Activated CD4-positive, alpha-beta T cell treated with anti-CD3 and anti-CD28 coated beads, Interleukin-2, amount 10 ng/mL, durations not matched to agents 24 days and 14 days (primary cell): ENCODE measurements at places on chromosomes 4 and X. TPM values are rescaled to one million over a fixed set of nuclear protein-coding genes. Genes with fewer than 3 reads are reported as not detected.

Gene HGFAC
- not detected in 2 replicates for total RNA-seq

GRCh38 chrX:117989512-117989911 is 127.1 kb downstream of the KLHL13 start:
- DNase-seq, result no peak
- no peak overlapping the region for H3K27ac ChIP-seq
- no peaks in the 10 kb centered on the region for H3K27me3 ChIP-seq

DNA sequence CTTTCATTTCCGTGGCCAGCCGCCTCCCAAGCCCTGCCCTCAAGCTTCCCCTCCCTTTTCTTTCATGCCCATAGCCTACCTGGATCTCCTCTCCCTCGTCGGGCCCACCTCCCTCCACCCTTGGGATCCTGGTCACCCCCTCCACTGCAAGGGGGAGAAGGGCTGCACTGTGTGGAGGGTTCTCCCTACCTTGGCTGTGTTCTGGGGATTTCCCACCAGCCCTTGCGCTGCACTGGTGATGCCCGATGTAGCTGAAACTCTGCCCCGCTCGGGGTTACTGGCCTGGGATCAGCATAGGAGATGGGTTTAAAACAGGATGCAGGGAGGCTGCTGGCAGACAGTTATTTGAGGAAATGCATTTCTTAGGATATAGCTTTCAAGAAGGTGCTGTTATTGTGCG is 128.9 kb downstream of the TBL1X start:
- H3K36me3 ChIP-seq, result peaks cover 9% of the 10 kb centered on the region
- DNase-seq, result no peak
- H3K4me3 ChIP-seq, result no peak overlapping the region
- no peaks in the 10 kb centered on the region for H3K27me3 ChIP-seq
- H3K27ac ChIP-seq, result no peak overlapping the region

DNA sequence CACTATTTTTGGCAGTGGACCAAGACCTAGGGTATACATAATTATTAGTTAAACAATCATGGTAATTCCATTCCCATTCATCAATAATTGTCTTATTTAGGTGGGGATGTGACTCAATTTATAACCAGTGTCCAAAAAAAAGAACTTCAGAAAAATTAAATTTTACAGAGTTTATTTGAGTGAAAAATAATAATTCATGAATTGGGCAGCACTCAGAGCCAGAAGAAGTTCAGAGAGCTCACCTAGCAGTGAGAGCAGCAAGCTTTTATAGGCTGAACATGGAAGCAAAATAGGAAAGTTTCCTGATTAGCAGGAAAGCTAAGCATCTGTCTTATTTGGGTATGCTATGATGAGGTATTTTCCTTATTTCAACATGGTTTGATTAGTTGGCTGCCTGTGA is 500.8 kb downstream of the PCDH7 start:
- no peaks in the 10 kb centered on the region for H3K36me3 ChIP-seq
- H3K4me3 ChIP-seq, result no peak overlapping the region
- H3K27ac ChIP-seq, result no peak overlapping the region
- H3K4me1 ChIP-seq, result no peaks in the 10 kb centered on the region

GRCh38 chr4:183241322-183241640 is 78.8 kb downstream of the CLDN22 start:
- DNase-seq, result no peak
- H3K4me3 ChIP-seq, result no peak overlapping the region
- H3K27me3 ChIP-seq, result peaks cover 6% of the 10 kb centered on the region

Gene ZNF275
- total RNA-seq, result 20.1 and 22.1 TPM in 2 replicates

DNA sequence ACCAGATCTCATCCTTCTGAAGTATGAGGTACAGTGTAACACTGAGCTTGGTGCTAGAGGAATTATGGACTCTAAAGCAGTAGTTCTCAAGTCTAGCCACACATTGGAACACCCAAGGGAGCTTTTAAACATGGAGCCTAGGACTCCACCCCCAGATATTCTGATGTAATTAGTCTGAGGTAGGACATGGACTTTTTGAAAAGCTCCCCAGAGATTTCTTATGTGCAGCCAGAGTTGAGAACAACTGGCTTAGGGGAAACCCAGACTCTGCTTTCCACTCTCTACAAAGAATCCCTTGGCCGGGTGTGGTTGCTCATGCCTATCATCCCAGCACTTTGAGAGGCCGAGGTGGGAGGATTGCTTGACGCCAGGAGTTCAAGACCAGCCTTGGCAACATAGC is 11.6 kb upstream of the GDPD2 start:
- H3K4me3 ChIP-seq, result no peak overlapping the region
- no peaks in the 10 kb centered on the region for H3K27me3 ChIP-seq
- no peak for DNase-seq
- no peak overlapping the region for H3K27ac ChIP-seq
- peaks cover 8% of the 10 kb centered on the region for H3K36me3 ChIP-seq

Gene PIM2
- 391 and 394 TPM in 2 replicates for total RNA-seq

DNA sequence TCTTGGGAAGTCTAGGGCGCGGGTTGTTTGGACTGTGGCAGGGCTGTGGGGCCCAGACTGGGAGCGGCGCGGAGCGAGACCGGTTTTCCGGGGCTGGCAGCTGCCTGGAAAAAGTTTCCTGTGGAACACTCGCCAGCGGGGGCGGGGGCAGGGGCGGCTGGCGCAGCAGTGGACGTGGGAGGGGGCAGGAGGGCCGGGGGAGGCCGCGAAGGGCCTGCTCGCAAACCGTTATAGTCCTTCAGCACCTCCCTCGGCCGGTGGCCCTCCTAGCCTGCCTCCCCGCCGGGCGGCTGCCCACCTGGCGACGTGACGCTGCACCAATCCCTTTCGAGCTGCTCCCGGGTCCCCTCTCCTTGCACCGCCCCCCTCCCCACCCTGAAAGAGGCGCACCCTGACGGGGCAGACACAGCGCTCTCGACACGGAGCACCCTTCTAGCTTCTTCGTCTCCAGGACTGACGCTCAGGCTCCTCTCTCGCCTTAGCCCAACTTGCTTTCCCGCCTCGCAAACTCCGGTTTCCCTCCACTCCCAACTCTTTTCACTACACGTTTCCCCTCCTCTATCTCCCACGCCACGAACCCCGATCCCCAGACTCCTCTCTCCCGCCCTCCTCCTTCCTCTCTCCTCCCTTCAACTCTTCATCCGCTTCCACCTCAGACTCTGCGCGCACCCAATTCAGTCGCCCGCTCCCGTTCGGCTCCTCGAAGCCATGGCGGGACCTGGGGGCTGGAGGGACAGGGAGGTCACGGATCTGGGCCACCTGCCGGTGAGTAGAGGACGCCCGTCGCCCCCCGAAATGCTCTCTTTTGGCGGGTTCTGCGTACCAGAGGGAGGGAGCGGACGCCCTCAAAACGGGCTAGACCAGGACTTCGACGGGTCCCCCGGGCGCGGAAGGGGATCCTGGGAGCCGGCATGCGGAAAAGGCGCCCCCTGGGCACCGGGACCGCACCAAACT is at the start of gene NRK:
Gene NRK, plus strand, starts transcription at position 402 of the 954 bp plus-strand sequence. Its CDS starts 307 bp downstream, at position 709.
- no peak within 1 kb of the TSS for H3K27ac ChIP-seq
- no peak within 1 kb of the TSS for H3K4me3 ChIP-seq
- H3K27me3 ChIP-seq, result peaks cover 15% of the 10 kb centered on the region
- DNase-seq, result no peak
- H3K4me1 ChIP-seq, result no peaks in the 10 kb centered on the region
- no peaks in the 10 kb centered on the region for H3K36me3 ChIP-seq

Gene IL21
- 93.8 and 95.3 TPM in 2 replicates for total RNA-seq

Gene RAB40A
- 0.16 and 0.21 TPM in 2 replicates for total RNA-seq

Gene SPANXN5
- total RNA-seq, result not detected in 2 replicates

DNA sequence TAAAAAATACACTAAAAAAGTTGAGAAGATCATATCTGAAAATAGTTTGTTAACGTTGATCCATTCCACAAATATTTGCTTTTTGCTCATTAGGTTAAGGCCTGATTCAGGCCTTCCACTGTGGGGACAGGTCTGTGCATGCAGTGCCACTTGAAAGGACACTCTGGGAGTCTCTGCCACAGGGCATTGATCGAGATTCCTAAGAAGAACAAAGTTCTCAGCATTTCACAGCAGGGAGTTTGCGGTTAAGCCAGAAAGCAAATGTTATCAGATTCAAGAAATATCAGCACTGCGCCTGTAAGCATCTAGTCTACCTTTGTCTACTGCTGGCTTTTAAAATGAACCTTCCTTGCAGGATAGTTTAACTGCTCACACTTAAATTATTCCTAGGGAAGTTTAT is 62.2 kb upstream of the TNIP3 start:
- peak overlapping the region; percentile 84 for H3K4me3 ChIP-seq
- H3K27ac ChIP-seq, result no peak overlapping the region
- DNase-seq, result no peak
- peaks cover 2% of the 10 kb centered on the region for H3K36me3 ChIP-seq

Gene JCHAIN
- not detected in 2 replicates for total RNA-seq

DNA sequence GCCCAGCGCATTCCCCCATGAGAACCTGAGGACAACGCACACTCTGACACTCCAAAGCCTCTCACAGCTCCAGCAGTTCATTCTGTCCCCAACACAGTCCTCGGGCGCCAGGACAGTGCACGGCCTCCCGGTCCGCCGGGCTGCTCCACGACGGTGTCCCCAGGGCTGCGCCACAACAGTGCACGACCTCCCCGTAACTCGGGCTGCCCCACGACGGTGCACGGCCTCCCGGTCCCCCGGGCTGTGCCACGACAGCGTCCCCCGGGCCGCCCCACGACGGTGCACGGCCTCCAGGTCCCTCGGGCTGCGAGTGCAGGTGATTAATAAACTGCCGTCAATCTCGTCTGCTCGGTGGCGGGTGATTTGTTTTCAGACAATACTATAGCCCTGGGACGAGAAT is 585.1 kb upstream of the FRG1 start:
- H3K4me1 ChIP-seq, result no peaks in the 10 kb centered on the region
- no peak overlapping the region for H3K27ac ChIP-seq
- no peak overlapping the region for H3K4me3 ChIP-seq
- H3K36me3 ChIP-seq, result no peaks in the 10 kb centered on the region
- DNase-seq, result no peak

Gene IQSEC2
- 0.37 and 0.64 TPM in 2 replicates for total RNA-seq

GRCh38 chr4:138259824-138260223 is 17.7 kb upstream of the SLC7A11 start:
- H3K4me3 ChIP-seq, result no peak overlapping the region
- H3K36me3 ChIP-seq, result no peaks in the 10 kb centered on the region
- no peak overlapping the region for H3K27ac ChIP-seq
